ENCODE measurements at places on chromosomes 2 and 18.

GRCh38 chr2:58553937-58554336, 312.8 kb upstream of the FANCL start:
- no peak for DNase-seq

GRCh38 chr18:73551211-73551610, 596.4 kb downstream of the FBXO15 start:
- no peak for DNase-seq

DNA sequence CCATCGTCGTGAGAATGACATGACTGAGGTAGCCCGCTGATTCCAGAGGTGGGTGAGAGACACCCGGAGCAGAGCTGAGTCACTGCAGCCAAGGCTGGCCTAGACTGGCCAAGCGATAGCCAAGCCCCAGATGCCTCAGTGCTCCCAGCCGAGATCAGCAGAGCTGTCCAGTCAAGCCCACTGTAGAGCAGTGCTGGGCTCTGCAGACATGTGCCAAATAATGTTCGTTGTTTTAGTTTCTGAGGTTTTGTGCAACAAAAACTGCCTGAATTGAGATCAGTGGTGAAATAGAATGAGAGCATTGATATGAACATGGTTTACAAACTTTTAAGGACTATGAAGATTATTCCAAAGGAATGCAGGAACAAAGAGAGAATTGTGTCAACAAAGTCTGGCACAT, 42.1 kb downstream of the INSIG2 start:
- DNase-seq = no peak

DNA sequence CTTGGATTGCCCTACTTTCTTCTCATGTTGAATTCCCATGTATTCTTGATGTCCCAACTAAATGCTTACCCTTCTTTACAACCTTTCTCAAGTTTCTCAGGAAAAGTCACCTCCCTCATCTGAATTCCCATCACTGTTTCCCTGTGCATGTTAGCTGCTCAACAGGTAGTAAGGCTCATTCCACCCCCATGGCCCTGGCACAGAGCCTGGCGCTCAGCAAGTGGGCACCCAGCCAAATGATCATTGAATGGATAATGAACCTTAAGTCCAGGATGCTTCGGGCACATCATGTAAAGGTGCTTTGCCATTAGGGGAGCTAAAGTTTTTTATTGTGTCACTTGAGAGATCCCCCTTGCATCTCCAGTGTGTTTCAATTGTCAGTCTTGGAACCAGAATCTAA, 124.0 kb downstream of the PKP4 start:
- no peak for DNase-seq

DNA sequence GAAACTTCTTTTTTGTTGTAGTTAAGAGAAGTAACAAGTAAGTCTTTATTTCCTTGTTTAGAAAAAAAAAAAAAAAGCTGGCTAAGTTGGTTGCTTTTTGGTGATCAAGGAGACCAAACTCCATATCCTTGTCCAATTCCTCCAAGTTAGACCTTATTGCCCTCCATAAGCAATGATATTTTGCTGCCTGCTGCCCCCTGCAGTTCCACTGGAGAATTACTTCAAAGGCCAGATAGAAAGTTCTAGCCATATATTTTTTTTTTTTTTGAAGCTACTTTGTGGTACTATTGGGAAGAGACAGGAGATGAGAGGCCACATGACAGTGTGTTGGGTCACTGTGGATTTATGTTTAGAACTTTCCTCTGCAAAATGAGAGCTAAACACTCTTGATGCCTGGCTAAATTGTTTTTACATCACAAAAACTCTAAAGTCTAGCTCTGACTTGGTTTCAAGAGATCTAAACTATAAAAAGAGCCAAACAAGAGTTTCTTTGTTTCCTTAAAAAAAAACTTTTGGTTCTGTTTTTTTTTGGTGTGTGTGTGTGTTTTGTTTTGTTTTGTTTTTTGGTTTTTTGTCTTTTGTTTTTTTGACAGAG, 80.7 kb upstream of the RASGRP3 start:
- no peak for DNase-seq

- DNase-seq = no peak
Measured at GRCh38 chr2:18907508-18907907, 318.1 kb upstream of the NT5C1B start.

GRCh38 chr18:14940735-14941134, 192.8 kb downstream of the ANKRD30B start:
- DNase-seq = no peak

DNA sequence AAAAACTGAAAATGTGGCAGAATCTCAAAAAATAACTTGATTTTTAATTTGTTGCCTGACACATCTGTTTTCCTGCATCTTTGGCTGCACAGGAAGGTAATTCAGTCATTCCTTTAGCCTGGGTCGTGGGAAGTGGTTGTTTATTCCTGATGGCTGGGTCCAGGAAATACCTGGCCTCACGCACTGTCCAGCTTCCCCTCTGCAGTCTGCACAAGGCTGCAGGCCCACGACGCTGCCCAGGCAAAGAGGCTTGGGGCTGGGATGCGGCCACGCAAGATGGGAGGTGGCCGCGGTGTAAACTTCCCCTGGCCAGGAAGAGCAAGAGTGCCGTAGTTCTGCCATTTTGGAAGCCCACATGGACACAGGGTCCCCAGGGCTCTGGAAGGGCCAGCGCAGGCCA, 28.2 kb downstream of the TSHZ1 start:
- DNase-seq = no peak

- no peak for DNase-seq
Measured at GRCh38 chr2:180564051-180564450, 416.4 kb upstream of the UBE2E3 start.

- DNase-seq = no peak
Measured at GRCh38 chr2:109021895-109022300, 32.9 kb upstream of the EDAR start.

DNA sequence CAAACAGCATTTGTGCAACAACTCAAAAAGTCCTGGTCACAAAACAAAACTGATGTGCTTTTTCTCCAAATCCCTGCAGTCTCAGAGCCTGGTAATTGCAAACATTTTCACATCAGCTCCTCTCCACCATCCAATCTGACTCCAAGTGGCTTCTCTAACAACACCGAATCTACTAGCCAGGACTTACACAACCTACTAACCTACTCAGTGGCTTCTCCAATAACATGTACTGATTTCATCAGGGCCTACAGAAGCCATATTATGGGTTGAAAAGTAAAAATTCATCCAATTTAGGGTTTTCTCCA, 104.3 kb downstream of the COLEC12 start:
- DNase-seq = no peak

DNA sequence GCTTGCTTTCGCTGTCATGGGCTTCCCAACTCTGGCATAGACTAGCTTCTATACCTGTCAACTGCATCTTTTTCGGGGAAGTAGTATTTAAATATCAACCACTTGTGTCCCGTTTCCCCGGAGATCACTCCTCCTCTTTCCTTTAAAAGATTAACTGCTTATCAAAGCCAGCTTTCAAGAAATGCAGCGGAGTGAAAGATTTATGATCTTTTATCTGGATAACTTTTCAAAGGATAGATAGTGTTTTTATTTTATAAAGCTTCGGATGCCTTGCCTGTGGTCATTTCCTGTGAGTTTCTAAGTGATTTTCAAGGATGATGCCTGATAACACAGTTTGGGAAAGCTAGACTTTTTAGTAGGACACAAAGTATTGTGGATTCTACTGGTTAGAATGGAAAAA, 2.9 kb upstream of the IGFBP5 start:
- DNase-seq = no peak

- DNase-seq = no peak
Measured at GRCh38 chr2:96957244-96957643, 29.1 kb downstream of the FAM178B start.

DNA sequence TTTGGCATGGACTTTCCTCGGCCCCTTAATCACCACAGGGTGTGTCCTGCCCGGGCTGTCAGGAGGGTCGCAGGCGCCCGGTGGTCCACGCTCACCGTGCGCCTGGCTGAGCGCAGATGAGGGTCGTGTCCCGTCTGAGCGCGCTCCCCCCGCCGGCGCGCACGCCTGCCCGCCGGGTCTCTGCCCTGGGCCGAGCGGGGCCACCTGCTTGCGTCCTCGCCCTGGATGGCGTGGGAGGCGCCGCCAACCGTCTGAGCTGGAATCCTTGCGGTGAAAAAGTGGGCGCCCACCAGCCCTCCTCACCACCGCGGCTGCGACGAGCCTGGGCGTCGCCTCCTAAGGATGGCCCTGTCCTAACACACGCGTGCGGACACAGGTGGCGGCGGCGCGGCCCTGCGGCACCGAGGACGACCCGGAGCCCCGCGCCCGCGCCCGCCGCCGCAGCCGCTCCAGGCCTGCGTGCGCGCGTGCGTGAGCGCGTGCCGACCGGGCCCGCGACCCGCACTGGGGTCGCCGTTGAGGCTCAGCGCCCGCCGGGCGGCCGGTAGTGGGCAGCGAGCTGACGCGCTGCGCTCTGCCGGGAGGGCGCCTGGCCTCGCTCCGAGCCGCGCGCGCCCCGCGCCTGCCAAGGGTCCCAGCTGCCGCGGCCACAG, 126.6 kb downstream of the ARHGEF4 start:
- no peak for DNase-seq

DNA sequence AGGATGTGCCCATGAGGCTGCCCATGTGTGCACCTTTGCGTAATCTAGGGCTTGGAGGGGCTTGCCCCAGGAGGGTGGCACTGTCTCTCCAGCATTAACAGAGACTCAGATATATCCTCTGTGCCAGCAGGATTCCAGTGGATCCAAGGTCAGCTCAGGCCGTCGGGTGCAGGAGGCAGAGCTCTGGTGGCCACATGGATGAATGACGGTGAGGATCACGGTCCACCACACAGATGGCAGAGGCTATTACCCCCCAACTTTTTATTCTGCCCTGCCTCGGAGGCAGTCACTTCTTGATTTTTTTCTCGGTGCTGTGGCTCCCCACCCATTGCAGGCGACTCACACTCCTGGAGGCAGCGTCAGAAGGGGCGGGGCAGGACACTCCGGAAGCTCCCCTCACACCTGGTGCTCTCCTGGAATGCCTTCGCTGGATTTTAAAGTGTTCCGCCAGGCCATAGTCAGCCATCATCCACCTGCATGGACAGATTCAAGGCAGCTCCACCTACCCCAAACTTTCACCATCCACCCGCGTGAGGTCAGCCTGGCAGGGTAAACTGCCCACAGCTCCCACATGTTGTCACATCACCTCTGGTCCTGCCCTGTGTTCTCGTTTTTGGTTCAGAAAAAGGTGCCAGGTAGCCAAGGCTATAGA, 602.9 kb upstream of the RAB6C start:
- DNase-seq = no peak

DNA sequence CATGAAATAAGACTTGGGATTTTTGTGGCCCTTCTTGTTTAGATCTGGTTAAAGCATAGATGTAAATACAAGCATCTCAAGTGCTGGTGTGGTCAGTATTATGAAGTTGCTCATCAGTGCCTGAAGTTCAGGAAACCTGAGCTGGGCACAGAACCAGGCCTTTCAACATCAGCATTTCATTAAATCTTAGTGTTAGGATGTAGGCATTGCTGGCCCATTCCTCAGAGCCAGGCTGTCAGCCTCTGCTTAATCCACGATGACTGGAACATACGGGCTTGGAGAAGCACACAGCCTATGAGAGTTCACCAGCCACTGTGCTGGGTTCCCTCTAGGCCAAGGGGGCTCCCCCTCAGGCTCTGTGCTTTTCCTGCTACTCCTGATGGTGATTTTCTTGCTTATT, 270.2 kb downstream of the EN1 start:
- no peak for DNase-seq

DNA sequence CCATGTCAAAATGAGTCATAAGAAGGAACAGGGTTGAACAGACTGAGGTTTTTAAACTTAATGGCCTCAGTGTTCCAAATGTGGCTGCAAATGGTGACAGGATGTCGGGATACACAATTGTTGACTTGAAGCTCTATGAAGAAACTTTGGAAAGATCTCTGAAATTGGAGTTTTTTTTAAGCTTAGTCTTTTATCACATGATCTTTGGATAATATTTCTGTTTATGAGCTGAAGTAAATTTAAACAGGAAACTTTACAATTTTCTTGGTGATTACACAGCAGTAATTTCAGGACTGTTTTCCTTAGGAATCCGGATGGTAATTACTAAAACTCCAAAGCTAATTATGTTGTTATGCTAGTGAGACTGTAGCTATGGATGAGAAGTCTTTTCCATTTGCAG, 199.1 kb upstream of the NRXN1 start:
- no peak for DNase-seq

DNA sequence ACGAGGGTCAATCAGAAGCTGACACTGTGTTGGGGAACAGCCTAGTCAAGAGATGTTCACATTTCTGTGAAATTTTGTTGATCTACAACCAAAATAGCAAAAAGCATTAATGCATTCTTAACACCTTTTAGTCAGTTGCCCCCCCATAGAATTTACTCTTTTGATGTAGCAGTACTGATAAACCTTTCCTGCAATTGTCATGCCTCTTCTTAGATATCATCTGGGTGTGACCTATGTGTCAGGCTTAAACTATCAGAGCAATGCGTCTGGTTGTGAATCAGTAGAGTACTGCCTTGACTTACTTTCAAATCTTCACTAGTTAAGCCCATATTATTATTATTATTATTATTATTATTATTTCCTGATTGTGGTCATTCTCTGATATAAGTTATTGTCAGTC, 61.9 kb downstream of the GREB1L start:
- DNase-seq = no peak

DNA sequence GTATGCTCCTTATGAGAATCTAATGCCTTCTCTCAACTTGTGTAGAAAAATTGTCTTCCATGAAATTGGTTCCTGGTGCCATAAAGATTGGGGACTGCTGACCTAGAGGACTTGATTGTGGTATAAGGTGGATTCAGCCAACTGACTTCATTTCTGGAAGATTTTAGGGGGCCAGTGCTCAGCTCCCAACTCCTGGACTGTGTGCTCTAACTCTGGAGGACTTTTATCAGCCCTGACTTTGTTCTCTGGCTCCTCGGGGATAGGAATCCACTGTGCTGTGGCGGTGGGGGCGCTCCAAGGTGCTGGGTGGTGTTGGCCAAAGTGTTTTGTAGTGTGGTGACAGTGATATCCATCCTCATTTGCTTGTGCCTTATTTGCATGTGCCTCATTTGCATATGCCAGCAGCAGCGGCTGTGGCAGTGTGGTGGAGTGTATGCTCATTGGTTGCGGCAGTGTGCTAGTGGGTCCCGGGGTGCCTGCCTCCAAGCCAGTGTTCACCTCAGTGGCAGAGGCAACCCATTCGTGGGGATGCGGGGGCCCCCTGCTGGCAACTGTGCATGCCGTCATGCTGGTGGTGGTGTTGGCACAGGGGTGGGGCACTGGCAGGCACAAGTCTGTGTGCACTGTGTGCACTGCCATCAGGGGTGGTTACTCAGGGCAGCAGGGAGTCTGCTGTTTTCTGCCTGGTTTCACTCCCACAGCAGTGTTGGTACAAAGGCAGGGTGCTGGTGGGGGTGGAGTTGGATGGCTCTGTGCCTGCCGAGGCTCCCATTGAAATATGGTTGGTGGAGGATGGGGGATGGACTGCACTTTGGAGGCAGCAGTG, 19.6 kb downstream of the EHBP1 start:
- DNase-seq = no peak

Measured in nucleus accumbens (tissue), 56 donors.